ENCODE measurements at places on chromosomes 5 and 9.

DNA sequence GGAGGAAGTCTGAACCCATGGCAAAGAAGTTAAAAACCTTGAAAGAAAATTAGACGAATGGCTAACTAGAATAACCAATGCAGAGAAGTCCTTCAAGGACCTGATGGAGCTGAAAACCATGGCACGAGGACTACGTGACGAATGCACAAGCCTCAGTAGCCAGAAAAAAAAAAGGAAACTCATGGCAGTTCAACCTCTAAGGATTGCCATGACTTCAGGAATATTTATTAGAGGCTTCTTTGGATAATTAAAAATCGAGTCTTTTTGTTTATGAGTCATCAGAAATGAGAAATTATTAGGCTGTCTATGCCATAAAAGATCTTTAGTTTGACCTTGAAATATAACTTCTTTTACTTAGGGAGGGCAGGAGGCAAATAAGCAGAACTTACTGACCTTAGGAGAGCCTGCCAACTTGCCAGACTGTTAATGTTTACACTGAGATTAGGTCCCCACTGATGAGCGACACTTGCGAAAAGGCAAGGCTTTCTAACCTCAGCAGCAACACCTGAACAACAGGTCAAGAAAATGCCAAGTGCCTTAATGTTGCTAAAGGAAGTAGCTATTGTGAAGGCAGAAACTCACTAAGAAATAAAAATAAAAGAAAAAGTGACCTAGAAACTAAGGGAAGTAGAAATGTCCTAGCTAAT lies 55.2 kb upstream of the TUSC1 start:
- no peak for DNase-seq

- DNase-seq, result peak; percentile 19
Observed at GRCh38 chr5:176994460-176995121, 12.0 kb downstream of the UIMC1 start.

DNA sequence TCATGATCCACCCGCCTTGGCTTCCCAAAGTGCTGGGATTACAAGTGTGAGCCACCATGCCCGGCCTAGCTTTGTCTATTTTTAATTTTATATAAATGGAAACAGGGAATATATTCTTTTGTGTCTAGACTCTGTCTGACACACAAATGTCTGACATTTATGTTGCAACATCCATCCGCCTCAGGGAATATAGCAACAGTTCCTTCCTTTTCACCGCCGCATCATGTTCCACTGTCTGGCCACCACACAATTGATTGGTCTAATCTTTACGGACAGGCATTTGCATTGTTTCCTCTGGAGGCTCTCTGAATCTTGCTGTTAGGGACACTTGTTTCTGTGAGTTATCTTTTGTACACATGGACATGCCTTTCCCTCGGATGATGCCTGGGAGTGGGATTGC lies 20.1 kb upstream of the TBC1D9B start:
- DNase-seq, result no peak

- DNase-seq, result no peak
Observed at GRCh38 chr5:149221326-149221725, 50.3 kb upstream of the AFAP1L1 start.

- DNase-seq, result no peak
Observed at GRCh38 chr9:128371630-128372117, 500 bp downstream of the URM1 start.

- DNase-seq, result no peak
Observed at GRCh38 chr5:177365845-177366527, 8.3 kb downstream of the RGS14 start.

DNA sequence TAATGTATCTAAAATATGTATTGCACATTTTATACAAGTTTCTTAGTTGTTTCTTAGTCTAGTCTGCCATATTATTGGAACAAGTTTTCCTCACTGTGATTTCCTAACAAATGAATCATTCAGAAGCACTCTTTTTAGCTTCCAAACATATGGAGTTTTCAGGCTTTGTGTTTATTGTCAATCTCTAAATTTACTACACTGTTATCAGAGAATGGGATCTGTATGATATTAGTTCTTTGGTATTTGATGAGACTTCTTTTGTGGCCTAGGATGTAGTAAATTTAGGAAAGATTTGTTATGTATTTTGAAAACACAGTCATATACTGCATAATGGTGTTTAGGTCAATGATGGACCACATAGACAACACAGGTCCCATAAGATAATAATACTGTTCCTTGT lies 25.7 kb downstream of the SREK1IP1 start:
- DNase-seq, result no peak

DNA sequence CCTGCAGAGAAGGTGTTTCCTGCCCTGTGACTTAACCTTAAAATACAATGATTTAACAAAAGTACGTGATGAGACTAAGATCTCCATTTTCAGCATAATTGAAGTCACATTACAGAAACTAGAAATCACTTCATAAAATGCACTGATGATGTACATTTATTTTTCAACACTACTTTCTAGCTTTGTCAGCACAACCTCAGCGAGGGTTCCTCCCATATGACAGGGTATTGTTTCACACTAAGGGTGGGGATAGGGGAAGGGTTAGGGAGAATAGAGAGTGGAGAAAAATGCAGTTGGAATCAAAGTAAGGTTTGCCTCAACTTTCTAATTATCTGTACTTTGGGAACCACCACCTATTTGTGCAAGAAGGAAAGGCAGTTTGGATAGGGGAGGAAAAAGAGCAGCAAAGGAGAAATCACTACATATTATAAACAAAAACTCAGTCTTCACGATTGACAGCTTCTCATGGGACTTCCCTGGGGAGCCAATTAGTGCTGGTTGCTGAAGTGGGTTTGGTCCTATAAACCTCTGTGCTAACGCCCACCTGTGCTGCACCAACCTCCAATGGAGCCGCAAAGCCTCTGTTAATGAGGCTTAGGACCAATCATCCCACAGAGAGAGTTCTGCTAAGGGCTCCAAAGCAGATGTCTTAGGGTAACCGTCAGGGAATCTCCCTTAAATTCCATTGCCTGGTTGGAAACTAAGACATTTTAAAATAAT lies 369.2 kb upstream of the PDE4D start:
- DNase-seq, result no peak

DNA sequence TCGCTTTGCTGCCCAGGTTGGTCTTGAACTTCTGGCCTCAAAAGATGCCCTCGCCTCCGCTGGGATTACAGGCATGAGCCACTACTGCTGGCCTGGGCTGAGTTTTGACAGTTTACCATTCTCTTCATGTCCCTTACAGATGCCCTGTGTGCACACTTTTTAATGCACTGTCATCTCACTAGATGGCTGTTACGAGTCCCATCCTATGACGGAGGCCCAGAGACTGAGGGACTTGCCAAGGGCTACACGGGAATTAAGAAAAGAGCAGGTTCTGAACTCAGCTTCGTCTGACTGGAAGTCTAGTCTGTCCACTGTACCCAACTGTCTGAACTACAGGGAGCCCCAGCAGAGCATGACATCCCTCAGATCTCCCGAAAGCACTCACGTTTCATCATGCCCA lies 63.9 kb downstream of the ARHGEF37 start:
- DNase-seq, result no peak

GRCh38 chr9:38687389-38687842 lies 32.5 kb downstream of the FAM240B start:
- peak; percentile 32 for DNase-seq

DNA sequence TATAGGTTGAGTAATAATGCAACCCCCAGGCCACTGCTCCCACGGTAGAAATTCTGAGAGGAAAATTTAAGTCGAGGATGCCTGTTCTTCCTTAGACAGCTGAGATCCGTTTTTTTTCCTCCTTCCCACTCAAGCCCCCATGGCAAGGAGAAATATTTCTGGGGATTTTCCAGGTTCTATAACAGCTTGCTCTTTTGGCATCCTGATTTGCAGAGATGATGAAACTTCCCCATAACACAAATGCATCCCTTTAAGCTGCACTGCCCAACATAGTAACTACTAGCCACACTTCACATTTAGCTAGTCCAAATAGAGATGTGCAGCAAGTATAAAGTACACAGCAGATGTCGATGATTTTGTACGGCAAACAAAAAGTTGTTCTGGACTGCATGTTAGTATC lies 32.5 kb upstream of the GNA14 start:
- no peak for DNase-seq

DNA sequence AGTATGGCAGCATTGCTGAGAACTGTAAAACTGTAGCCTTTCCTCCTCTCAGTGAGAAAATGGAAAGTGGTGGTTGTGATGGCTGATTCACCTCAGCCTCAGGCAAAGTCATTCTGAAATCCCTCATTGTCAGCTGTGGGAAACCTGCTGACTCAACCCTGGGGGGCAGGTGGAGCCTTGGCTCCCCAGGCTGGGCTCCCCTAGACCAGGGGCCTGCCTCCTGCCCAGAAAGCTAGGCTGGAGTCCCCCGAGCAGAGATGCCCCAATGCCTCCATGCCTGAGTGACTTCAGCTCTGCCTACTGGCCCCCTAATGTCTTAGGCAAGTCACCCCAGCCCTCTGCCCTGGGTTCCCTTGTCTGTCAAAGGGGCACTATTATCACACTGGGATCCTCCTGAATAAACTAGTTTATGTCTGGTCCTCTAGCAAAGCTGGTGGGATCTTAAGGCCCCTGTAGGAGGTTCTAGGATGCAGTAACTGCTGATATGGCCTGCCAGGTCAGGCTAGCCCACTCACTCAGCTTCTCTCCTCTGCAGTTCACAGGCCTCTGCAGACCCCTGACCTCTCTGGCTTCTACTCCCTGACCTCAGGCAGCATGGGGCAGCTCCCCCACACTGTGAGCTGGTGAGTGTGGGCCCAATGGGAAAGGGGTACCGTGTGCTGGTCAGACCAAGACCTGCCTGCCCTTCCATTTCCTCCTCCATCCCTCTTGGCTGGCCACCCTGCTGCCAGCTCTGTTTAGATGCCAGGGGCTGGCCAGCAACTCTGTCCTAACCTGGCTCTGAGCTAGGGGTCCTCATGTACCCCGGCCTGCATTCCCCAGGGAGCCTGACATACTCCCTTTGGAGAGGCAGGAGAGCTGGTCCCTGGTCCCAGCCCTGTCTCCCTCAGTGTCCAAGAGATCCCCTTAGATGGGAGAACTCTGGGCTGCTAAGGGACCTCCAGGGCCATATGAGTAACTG lies 24.2 kb downstream of the TCF7 start:
- DNase-seq, result peak; percentile 62

Data from GM12891 (cell line).